Upper lobe of left lung (tissue), 6 donors: ENCODE measurements at places on chromosomes 6 and 20.
A peak's percentile ranks its signal among the peaks of the same experiment; 100 is the strongest.

- no peak for DNase-seq
These were observed 93.3 kb upstream of the MARCKS start for GRCh38 chr6:113763876-113764275.

GRCh38 chr6:121285041-121285440 lies 49.2 kb downstream of the TBC1D32 start:
- DNase-seq = no peak

DNA sequence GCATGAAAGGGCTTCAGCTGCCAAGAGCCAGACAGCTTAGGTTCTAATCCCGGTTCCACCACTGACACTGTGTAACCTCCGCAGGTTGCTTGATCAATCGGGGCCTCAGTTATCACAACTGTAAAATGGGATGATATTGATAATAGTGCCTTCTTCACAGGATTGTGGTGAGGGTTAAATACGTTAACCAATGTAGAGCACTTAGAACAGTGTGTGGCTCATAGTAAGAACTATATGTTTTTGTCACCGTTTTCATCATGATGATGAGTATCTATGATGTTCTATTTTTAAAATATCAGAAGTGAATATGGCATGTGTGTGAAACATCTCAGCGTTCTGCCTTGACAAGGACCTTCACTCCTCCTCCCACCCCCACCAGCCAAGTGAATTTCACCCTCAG lies 10.3 kb upstream of the MAPK13 start:
- DNase-seq = no peak

- DNase-seq = no peak
These were observed 11.5 kb upstream of the CST7 start for GRCh38 chr20:24937579-24937978.

DNA sequence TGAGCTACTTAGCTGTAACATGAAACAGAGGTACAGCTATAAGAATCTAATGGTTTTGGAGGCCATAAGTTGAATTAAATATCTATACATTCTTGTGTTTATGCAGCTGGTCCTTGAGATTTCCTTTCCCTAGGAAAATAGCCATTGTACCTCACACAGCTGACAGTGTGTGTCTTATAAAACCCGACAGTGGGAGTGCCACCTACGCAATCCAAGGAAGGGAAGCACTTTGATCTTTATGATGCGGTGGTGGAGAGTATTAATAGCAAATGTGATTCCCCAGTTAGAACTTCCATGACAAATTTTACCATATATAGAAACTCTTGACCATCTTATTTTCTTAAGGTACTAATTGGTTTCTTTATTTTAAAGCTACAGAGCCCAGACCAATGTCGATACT lies 149.5 kb downstream of the TMEM200A start:
- no peak for DNase-seq

DNA sequence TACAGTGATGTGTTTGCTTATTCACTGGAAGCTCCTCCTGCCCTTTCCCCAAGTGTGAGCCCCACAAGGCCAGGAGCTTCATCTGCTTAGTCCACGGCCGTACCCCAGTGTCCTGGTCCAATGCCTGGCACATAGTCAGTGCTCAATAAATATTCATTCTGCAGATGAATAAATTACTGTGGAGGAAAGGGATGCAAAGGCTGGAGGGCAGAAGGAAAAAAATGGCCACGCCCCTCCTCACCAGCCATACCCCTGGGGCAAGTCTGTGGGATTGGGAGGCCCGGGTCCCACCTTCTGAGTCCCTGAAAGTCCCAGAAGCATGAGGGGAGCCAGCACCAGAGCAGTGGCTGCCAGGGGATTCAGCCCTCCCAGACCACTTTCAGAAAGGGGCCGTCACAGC lies 65.5 kb downstream of the GRM4 start:
- DNase-seq = no peak

DNA sequence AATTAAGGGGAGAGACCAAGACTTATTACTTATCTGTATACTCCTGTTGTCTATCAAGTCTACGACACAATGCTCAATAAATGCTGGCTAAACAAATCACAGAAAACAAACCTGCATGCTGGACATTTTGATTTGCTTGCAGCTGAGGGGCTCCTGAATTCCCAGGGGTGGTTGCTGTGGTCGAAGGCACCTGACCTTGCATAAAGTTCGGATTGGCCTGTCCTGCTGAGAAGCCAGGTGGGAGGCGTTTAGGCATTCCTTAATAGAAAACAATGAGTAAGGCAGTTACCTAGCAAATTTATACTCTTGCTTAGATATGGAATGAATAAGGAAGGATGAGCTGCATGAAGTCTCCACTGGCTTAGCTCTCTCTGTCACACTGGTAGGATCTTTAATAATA lies 50.5 kb downstream of the TP53INP2 start:
- DNase-seq = no peak

- no peak for DNase-seq
These were observed 27.4 kb downstream of the TENT5A start for GRCh38 chr6:81725127-81725526.

GRCh38 chr20:35497320-35497719 lies 32.1 kb downstream of the C20orf173 start:
- DNase-seq = no peak

- no peak for DNase-seq
These were observed 3.6 kb downstream of the KIAA1755 start for GRCh38 chr20:38256966-38257365.

DNA sequence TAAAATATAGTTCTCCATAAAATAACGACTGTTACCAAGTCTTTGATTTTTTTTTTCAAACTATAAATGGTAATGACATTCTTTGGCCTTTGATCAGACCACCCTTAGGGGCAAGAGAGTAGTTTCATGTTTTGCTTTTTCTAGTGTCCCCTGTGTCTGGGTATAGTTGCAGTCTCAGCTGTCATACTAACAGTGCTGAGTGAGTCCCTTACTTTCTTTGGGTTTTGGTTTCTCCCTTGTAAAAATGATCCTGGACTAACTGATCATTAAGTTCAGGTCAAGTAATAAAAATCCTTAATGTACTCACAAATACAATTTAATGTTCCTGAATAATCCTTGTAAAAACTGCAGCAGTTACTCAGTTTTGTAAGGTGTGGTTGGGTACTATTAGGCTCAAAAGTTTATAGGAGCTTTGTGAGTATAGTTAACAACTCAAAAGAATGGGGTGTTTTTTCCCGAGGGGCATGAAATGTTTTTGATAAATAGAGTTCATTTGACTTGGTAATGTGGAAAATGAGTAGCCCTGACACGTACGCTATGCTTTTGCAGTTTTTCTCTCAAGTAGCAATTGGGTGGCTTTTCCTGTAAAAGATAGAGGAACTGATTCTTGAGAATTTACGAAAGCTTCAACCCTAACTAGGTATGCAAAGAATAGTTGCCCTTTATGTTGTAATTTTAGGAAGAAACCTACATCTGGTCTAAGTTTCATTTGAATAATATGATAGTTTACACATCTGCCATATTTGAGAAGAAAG lies 6.2 kb downstream of the PTPN1 start:
- no peak for DNase-seq

DNA sequence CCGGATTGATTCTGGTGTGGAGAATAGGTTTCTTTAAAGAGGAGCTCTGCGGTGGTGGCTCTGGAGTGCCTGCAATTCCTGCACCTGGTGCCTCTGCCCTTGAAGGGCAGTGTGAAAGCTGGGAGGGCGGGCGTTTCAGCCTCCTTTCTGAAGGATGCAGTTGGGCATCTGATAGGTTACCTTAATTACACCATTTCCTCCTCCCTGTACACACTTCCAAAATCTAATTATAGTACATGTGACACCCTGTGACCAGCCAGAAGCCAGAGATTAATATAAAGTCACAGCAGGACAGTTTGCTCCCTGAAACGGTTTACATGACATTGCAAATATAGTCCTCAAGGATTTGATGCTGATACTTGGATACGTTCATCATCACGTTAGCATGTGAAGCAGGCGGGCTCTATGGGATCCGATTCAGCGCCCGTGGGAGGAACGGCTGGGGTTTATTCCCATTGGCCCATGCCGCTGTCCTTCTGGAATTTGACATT lies 548.2 kb downstream of the QKI start:
- DNase-seq = no peak

DNA sequence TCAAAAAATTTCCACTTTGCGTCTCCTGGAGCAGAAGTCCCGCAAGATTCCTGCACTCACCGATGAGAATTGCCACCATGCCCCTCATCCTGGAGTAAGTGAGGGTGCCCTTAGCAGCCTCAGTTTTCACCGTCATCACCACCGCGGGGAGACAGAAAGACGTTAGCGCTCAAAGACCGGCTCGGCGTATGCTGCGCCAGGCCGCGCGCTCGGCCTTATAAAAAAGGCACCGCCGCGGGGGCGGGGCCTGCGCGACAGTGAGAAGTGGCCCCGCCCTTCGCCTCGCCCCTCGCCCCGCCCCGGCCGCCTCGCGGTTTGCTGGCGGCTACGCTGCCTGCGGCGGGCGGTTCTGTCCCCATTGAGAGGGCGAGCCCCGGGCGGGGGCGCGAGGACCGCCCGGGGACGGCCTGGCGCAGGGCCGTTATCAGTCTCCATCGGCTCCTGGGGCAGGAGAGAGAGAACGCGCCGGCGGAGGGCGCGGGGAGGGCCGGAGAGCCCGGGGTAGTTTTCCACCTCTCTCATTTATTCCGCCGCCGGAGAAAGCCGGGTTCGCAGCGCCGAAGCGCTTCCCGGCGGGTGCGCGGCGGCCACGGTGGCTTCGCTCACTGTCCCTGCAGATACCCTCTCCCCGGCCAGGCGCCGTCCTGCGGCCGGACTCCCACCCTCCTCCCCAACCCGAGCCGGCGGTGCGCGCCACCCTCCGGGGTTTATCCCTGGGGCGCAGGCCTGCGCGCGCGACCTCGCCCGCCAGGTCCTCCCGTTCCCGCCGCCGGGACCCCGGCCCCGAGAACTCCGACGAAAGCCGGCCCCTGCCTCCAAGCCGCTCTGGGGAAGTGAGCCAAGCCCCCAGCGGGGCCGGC lies 122.5 kb upstream of the SLC2A12 start:
- DNase-seq = peak; percentile 94

DNA sequence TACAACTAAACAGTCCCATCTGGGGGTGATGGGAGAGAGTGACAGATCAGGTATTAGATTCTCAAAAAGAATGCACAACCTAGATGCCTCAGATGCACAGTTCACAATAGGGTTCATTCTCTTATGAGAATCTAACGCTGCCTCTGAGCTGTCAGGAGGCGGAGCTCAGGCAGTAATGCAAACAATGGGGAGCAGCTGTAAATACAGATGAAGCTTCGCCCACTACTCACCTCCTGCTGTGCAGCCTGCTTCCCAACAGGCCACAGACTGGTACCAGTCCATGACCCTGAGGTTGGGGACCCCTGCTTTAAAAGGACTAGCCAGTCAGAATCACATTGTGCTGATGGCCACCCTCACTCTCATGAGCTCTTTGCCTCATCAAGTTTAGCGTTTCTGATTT lies 247.0 kb upstream of the KCNQ5 start:
- DNase-seq = no peak

GRCh38 chr6:111406200-111406721 lies 76.8 kb downstream of the REV3L start:
- no peak for DNase-seq

GRCh38 chr20:57735831-57736737 lies 26.3 kb upstream of the PMEPA1 start:
- DNase-seq = no peak

DNA sequence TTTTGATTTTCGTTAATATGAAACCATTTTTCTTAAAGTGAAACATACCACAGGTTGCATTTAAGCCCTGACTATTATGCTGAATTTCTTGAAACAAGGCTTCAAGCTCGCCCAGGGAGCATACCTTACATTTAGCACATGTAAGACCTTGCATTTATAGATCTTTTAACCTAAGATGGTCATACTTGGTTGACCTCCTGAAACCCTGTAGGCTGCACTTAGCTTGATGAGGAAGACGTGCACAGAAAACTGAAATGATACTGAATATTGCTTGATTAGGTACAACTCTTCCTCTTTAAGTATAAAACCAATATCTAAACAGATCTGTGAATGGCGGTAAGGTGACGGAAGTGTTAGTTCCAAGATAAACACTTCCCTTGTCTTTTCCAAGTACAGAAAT lies 82.2 kb downstream of the CTNNBL1 start:
- no peak for DNase-seq

DNA sequence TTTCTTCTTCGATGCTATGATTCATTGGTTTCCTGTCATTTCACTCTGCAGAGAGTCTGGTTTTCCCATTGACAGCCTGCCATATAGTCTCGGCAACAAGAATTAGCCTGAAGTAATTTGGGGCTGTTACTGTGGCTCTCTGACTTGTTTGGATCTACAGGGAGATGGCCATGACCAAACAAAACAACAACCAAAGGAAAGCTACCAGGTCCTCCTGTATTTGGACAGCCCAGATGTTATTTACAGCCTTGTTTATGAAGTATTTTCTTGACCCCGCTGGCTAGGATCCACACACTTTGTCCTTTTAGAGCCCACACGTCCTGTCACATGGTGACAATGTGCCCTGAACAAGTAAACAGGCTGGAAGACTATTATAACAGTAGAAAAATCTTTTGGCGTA lies 111.4 kb upstream of the PREP start:
- DNase-seq = no peak

- no peak for DNase-seq
These were observed 147.6 kb upstream of the ECI2 start for GRCh38 chr6:4282926-4283325.

DNA sequence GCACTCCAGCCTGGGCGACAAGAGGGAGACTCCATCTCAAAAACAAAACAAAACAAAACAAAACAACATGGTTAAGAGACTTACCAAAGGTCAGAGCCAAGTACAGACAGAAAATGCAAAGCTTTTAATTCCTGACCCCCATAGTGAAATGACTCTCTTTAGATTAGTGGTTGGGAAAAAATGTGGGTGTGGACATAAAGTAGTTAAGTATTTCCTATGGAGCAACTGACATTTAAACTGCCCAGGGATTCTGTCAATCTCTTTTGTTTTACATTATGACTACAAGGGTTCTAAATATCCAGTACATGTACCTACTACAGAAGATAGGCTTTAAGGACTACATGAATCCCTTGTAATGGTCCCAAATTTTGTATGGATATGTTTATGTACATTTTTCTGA lies 75.1 kb downstream of the IRAK1BP1 start:
- DNase-seq = no peak

DNA sequence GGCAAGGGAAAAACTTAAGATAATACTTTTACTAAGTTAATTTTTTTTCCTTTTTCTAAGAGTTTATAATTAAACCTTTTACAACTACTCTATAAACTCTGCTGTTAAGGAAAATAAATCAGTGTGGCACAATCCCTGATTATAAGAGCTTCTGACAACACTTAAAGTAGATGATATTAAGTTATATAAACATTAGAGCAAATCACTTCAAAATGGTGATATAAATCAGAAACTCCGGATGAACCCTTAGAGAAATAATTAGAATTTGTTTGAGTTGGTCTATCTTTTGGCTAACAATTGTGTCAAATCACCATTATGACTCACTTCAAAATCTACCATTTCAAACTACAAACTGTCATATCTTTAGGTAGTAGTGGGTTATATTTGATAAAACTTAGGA lies 104.9 kb downstream of the ARHGAP18 start:
- DNase-seq = no peak

DNA sequence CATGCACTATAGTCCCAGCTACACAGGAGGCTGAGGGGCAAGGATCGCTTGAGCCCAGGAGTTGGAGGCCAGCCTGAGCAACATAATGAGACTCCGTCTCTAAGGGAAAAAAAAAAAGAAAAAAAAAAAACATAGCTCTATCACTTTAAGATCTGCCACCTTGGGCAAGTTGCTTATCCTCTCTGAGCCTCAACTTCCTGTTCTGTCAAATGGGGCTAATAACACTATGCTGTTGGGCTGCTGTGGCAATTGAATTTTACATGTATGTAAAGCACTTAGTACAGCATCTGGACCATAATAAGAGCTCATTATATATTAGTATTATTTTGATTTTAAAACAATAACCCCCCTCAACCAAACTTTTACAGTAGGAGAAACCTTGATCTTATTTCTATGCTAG lies 141.5 kb downstream of the ATXN1 start:
- no peak for DNase-seq
